ENCODE measurements at places on chromosomes 13 and 19.
A peak's percentile ranks its signal among the peaks of the same experiment; 100 is the strongest.

GRCh38 chr13:49859560-49859959 is 67.1 kb upstream of the KPNA3 start:
- no peak for DNase-seq

GRCh38 chr19:18478545-18479311 is 40.8 kb upstream of the ISYNA1 start:
- peak; percentile 92 for DNase-seq

DNA sequence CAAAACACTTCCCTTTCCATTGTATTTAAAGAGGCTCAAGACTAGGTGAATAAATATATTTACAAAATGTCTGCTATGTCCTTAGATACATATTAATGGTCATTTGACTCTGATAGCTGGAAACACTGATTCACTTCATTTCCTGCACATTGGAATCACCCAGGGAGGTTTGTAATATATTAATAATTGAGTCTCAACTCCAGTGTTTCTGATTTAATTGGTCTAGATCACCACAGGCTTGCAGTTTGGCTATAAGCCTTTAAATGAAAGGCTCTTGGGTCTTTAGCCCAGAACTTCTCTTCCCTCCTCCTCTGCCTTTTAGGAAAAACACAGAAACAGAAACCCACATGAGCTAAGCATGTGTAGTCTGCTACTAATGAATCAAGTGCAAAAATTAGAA is 378.0 kb downstream of the TBC1D4 start:
- DNase-seq, result no peak

DNA sequence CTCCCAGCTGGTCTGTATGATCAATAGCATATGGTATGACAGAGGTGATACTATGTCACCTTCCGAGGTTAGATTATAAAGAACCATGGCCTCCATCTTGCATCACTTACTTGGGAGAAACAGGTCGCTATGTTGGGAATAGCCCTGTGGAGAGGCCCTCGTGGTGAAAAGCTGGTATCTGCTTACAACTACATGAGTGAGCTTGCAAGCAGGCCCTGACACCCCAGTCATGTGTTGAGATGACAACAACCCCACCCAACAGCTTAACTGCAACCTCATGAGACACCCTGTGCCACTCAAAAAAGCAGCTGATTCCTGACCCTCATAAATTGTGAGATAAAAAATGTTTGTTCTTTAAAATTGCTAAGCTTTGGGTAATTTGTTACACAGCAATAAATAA is 18.8 kb downstream of the MTRF1 start:
- DNase-seq, result peak; percentile 0

DNA sequence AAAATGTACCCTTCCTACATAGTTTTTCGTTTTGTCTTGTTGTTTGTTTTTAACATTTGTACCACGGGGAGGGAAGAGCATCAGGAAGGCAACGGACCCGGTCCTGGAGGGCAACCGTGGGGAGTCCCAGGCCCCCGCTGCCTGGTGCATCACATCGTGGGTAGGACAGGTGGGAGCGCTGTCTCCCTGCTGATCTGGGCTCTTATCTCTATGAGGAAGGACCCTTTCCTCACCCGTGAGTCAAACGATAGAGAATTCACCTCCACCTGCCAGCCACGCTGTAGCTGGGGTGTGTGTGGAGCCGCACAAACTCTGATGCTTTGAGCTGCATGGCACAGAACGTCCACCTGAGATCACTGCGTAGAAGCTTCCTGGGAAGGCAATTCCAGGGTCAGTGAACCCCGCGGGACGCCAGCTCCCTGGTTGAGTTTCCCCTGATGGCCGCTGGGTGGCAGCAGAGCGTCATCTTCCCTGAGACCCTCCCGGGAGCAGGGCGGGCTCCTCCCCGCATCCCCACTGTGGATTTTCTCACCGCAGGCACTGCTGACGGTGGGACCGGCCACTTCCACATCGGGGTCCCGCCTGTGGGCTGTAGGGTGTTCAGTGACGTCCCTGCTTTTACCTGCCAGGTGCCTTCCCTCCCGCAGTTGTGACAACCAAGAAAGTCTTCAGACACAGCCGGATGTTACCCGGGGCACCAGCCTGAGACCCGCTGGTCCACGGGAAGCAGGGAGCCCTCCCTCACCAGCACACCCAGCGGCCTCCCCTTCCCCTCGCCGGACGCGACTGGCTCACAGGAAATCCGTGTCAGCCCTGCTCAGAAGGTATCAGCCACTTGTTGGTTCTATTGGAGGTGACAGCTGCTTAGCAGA is 54.7 kb downstream of the ZNF787 start:
- DNase-seq, result peak; percentile 56

- no peak for DNase-seq
Observed at GRCh38 chr13:34901572-34901971, 40.5 kb upstream of the NBEA start.

DNA sequence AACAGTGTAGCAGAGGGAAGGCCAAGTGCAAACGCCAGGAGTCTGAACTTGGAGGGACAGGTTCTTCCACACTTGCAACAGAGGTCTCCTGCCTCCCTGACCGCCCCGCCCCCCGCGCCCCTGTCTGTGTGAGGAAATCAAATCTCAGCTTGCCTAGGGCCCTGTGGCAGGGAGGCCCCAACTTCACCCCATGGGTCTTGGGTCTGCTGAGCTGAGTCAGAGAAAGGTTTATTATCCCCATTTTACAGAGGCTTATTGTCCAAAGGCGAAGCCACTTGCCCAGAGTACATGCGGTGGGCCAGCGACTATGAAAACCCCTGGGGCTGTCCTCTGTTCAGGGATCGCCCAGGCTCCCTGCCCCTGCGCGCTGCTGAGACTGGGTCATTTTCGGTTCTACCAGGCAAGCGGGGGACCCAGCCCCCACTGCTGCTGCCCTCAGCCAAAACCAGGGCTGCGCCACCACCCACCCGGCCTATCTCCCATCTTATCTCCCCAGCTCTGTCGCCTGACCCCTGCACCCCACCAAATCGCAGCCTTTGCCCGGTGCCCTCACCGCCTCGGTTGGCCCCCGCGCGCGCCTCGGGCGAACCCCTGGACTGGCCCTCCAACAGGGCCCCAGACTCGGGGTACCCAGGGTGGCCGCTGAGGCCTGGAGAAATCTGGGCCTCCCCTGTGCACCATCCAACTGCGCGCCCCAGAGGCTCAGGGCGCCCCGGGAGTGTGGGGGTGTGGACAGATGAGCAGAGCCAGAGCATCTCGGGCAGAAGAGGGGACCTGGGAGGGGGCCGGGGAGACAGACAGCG is 850 bp upstream of the CERS4 start:
- DNase-seq, result no peak

DNA sequence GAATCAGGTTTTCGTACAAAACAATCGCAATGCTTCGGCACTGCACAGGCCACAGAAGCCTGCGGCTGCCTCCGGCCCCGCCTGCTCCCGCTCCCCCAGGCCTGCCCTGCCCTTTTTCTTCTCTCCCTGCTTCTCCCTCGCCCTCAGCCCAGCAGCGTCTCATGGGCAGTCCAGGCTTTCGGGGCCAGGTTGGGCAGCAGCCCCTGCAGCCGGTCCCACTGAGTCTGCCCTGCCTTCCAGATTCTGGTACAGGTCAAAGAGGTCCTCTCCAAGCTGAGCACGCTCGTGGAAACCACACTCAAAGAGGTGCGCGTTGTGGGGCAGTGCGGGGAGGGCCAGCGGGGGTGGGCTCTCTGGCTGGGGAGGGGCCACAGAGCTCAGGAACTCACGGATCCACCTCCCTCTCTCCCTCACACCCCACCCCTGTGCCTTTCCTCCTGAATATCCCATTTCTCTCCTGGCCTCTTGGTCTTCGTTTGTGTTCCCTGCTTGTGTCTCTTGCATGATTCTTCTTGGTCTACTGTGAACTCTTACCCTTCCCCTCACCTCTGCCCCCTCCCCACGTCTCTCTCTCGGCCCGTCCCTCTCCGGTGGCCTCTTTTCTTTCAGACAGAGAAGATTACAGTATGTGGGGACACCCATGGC is 30.1 kb downstream of the CCDC8 start:
- no peak for DNase-seq

Data from cardiac muscle cell (in vitro differentiated cells and primary cell).